ENCODE measurements at places on chromosomes 6 and 20.

- no peak for DNase-seq
Observed at GRCh38 chr6:167739721-167740475, 86.8 kb upstream of the AFDN start.

DNA sequence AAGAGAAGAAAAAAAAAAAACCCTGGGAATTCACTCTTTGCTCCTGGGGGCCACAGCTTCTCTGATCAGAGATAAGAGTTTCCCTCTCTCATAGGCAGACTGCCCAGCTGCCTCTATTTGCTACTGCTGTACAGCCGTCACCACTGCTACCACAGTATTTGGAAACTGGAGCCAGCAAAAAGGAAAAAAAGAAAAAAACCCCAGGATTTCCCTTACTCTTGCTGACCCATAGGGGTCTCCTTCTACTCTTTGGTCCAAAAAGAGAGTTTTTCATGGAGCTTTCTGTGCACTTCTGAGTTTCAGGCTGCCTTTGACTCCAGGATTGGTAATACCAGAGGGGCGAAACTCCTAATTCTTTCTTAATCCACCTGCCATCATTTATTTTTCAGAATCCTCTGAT lies 89.7 kb downstream of the MDGA1 start:
- DNase-seq, result no peak

DNA sequence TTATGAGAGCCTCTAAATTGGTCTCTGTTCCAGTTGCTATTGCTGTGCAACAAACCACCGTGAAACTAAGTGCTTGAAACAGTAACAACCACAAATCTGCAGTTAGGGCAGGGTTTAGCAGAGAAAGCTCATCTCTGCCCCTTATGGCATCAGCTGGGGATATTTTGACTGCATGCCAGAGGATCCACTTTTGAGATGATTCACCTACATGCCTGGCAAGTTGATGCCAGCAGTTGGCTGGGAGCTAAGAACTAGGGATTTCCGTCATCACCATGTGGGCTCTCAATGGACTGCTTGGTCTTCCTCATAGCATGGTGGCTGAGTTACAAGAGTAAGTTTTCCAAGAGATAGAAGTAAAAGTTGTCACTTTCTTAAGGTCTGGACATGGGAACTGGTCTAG lies 35.1 kb downstream of the PLCB4 start:
- DNase-seq, result no peak

- no peak for DNase-seq
Observed at GRCh38 chr6:34036357-34037069, 109.4 kb downstream of the GRM4 start.

GRCh38 chr20:44523746-44524145 lies 1.9 kb upstream of the SERINC3 start:
- DNase-seq, result no peak

DNA sequence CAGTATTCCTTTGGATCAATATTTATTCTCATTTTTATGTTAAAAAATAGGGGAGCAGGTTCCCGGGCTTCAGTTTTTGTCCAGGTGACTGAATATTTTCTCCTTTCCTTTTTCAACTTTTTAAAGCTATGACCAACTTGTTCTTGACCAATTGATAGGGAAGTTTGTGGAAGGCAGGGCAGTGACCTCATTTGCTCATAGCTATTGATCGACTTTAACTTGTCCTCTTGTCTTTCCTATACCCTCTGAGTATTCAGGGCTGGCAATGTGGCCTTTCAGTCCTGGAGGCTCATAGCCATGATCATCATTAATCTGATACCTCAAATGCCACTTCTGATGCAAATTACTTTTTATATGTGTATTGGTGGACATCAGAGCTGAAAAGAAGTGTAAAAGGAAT lies 448.8 kb downstream of the KIF16B start:
- no peak for DNase-seq

- no peak for DNase-seq
Observed at GRCh38 chr20:1995531-1996310, 1.9 kb upstream of the PDYN start.

GRCh38 chr20:623704-624103 lies 13.6 kb upstream of the TCF15 start:
- no peak for DNase-seq

GRCh38 chr6:131669891-131670290 lies 31.3 kb downstream of the OR2A4 start:
- DNase-seq, result no peak

DNA sequence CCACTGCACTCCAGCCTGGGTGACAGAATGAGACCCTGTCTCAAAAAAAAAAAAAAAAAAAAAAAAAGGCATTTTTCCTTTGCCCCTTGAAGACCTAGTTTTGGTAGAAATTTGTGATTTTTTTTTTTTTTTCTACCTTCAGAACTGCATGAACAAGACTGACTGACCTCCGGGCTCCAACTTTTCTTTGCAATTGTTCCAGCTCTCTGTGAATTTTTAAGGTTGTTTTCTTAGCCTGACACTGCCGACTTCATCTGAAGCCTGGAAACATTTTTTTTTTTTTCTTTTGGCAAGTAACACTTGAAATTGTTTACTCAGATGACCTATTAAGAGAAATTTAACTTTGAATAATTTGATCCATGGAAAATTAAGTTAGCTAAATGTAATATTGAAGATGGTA lies 73.0 kb downstream of the SLC24A3 start:
- DNase-seq, result no peak
